ENCODE measurements at places on chromosomes 6 and 20.

GRCh38 chr20:40738976-40739375 is 49.9 kb upstream of the MAFB start:
- no peak for DNase-seq

GRCh38 chr20:4076671-4077070 is 61.3 kb upstream of the RNF24 start:
- no peak for DNase-seq

GRCh38 chr6:6515691-6516607 is 72.6 kb upstream of the LY86 start:
- peak; percentile 44 for DNase-seq

DNA sequence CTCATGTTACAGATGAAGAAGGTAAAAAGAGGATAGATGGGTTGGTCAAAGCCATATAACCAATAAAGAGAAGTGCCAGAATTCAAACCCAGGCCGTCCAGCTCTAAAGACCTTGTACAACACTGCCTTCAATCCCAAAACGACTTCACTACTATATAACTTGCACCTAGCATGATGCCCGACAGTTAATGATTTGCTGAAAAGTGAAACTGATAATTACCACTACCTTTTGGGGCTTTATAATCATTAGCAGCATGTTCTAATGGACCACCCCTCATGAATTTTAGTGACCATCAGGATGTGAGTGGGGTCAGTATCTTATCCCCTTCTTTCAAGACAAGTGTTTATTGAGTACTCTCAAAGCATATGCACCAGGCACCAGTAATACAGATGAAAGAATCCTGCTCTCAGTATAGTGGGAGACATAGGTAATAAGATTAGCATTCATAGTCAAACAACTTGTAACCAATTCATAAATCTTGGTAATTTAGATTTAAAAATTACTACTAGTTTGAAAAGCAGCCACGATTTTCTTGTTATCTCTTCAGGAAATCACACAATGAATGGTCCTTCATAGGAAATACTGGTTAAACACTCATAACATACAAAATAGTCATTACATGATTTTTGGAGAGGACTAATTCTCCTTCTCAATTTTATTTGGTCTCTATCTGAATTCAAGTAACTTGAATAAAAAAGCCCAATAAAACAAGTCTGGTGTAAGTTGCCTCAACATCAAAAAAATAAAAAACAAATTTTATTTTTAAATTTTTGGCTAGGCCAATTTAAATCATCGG is 98.0 kb downstream of the EPB41L2 start:
- DNase-seq = no peak

- DNase-seq = no peak
Observed at GRCh38 chr6:92047860-92048259, 1371.5 kb downstream of the EPHA7 start.

- DNase-seq = no peak
Observed at GRCh38 chr6:29465801-29466200, 8.8 kb downstream of the OR2H1 start.

DNA sequence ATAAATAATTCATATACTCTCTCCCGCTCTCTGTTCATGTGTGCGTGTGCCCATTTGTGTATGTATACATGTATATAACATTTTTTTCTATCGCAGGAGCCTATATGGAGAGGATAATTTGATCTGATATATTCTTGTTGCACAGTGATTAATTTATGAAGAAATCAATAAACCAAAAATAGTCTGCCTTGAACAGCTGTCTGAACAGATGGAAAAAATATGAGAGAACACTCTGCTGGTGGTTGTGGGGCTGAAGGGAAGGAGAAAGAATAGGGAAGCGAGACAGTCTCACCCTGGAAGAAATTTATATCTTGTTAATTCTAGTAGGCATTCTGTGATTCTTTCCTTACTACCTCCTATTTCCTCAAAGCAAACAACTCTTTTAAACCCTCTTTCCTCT is 96.6 kb upstream of the B3GAT2 start:
- no peak for DNase-seq

GRCh38 chr20:13355411-13355810 is 134.3 kb downstream of the ISM1 start:
- DNase-seq = no peak

DNA sequence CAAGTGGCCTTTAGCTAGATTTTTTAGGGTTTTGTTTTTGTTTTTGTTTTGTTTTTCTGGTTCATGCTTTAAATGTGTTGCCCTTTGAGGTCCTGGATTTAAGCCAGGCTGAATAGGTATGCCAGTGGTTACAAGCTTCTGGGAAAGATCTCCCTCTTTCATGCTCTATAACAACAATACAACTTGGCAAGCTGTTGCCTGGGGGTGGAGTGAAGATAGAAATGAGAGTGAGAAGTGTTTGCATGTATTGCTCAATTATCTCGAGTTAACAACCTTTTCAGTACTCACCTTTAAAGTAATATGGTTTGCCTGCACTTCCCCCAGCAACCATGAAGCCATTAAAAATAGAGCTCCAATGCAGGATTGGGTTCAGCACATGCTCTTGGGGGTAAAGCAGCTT is 19.2 kb upstream of the HAO1 start:
- DNase-seq = no peak

- DNase-seq = no peak
Observed at GRCh38 chr20:56957737-56958553, 308.5 kb downstream of the BMP7 start.

GRCh38 chr6:31308050-31308844 is 36.4 kb upstream of the HLA-C start:
- DNase-seq = peak; percentile 64

- DNase-seq = no peak
Observed at GRCh38 chr20:18637224-18637623, 49.4 kb downstream of the DTD1 start.

- no peak for DNase-seq
Observed at GRCh38 chr20:43721097-43721428, 5.7 kb downstream of the GTSF1L start.

GRCh38 chr6:25442898-25443297 is 163.7 kb downstream of the CARMIL1 start:
- DNase-seq = no peak

DNA sequence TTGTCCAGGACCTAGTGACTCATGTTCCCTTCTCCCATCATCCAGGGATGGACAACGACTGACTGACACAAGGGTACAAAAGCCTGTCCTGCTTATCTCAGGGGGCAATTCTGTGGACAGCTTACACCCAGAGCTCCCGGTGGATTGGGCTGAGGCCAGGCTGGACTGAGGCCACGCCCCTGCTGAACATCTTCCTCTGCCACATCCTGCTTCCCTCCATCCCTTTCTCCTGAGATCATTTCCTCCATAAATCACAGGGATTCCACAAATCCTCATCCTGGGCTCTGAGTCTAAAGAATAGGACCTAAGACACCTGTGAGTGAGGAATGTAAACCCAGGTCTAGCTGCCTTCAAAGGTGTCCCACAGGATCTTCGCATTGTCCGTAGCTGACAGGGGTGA is 30.4 kb upstream of the RNF24 start:
- no peak for DNase-seq

DNA sequence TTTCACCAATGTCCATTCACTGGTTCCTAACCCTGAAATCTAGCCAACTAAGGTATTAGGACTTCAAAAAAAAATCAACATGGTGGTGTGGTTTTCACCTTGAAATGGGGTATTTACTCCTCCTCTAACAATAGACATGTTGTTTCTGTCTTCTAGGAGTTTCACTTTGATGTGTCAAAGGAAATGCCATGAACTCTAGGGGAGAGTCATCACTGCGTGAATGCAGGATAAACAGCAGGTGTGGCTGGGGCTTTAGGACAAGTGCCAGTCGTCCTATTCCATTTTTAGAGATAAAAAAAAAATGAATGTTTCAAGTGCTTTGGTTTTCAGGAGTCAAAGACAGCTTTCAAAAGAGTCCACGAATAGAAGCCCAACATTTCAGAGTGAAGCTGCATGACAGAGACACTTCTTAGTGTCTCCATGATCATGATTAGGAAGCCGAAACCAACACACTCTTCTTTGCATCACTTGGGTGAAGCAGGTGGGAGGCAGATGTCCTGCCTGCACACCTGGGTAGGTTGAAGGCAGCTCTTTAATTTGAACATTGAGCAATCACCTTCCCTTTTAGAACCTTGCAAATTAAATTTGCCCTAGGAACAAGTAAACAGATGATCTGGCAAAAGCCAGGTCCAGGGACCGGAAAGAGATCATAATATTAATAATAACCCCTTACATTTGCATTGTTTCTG is 328.5 kb upstream of the PRDM1 start:
- no peak for DNase-seq

- no peak for DNase-seq
Observed at GRCh38 chr20:53888951-53889350, 181.4 kb downstream of the BCAS1 start.

- DNase-seq = no peak
Observed at GRCh38 chr6:8530785-8531435, 95.6 kb upstream of the SLC35B3 start.

GRCh38 chr20:33229843-33230242 is 6.0 kb upstream of the BPIFA1 start:
- no peak for DNase-seq

- DNase-seq = no peak
Observed at GRCh38 chr20:23257848-23258746, 92.5 kb upstream of the NXT1 start.

DNA sequence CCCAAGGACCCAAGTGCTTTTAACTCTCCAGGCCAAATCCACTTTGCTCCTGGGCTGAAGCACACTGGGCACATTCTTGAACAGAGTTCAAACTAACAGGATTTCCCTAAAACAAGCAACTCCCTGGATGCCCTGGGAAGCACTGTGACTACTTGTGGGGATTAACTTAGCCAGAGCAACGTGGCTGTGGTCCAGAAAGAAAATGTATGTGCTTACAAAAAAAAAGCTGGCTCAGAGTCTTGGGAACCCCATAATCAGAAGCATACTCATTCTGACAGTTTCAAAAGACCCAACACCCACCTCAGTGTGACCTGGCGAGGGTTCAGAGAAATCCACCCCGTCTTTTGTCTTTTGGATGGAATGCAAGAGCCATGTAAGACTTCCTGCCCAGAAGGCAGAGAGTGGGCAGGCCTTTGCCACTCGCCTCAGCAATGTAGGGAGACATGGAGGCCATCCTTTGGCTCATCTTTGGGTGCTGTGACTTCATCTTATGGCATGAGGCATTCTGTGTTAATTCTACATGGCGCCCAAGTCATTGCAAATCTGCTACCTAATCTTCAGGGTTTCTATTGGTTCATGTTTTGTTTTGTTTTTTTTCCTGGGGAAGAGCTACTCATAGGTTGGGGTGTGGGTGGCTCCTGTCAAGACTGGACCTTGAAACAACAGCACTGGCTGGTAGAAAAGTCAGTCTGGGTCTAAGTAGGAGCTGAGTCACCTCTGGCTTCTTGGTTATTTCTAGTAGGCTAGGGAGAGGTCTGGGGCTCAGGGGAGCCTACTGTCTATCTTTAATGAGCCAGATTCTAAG is 248.6 kb upstream of the SUPT3H start:
- no peak for DNase-seq

DNA sequence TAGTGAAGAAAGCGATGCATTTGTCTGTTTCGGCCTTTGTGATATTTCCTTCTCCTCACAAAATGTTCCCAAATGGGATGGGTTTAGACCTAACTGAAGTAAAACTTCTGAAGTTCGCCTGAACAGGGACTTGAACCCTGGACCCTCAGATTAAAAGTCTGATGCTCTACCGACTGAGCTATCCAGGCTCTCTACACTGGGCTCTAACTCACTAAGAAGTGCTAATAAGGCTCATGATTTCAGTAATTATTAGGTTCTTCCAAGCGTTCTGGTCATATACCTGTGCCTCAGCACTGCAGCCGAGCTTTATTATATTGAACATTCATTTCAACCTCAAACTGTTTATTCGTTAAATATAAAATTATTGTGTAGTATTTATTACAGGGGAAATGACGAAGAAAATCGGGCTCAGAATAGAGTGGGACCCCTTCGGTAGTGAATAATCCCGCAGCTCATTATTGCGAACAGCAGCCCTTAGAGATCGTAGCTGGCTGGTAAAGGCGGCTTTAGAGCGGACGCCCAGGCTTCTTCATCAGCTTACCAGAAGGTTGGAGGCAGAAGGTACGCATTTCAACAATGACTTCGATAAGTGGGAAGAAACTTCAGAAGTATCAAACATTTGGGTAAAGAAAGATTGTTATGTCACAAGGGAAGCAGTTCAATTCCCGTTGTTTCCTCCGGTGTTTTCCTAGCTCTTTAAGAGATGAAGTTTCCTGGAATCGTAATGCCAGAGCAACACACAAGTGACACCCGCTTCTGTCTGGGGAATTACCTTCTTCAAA is 119.0 kb upstream of the ZNF184 start:
- no peak for DNase-seq

- DNase-seq = no peak
Observed at GRCh38 chr6:23951691-23952090, 174.3 kb upstream of the NRSN1 start.

DNA sequence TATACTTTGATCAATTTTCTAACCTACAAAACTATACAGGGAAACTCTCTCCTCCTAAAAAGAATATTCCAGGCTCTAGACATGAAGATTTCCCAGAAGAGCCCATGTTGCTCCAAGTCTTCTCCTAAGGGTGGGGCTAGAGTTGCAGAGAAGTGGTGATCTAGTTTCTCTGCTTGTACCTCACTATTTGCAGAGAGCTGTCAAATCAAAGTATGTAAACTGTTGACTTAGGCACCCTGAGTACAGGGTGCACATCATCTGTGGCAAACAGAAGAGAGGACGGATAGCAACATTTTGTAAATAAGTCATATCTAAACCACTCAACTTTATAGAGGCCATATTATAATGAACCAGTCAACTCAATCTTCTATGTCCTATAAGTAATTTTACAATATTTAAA is 250.1 kb downstream of the KHDRBS2 start:
- no peak for DNase-seq

DNA sequence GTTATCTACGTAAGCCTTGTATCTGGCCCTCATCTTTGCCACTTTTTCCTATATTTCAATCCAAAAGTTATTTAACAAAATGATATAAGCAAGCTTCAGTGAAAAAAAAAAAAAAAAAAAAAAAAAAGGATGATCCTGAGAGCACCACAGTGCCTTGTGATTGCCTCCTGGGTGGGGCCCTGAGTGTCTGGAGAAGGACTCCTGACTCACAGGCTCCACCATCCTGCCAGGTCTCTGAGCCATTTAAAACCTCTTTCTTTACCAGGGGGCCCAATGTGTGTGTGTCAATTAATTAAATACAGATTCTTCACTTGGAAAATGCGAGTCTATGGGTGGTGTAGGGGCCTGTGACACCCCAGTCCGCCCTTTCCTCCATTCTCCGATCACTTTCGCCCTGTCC is 105.2 kb downstream of the SMOC2 start:
- DNase-seq = no peak

DNA sequence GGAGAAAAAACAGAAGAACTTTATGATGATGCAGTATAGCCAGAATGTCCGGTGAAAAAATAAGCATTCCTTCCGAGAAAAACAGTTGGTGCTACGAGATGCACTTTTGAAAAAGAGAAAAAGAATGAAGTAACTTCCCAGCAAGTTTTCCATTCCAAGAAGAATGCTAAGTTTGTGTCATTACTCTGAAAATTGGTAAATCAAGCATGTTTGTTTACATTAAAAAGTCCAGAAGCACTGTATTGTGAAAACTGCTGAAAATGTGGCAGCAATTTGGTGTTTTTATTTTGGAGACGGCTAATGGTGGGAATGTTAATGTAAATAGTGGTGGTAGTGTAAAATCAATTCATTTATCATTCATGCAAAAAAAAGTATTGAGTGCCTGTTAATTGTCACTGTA is 46.3 kb downstream of the MKKS start:
- DNase-seq = no peak
